ENCODE measurements at places on chromosomes 5 and 9.

DNA sequence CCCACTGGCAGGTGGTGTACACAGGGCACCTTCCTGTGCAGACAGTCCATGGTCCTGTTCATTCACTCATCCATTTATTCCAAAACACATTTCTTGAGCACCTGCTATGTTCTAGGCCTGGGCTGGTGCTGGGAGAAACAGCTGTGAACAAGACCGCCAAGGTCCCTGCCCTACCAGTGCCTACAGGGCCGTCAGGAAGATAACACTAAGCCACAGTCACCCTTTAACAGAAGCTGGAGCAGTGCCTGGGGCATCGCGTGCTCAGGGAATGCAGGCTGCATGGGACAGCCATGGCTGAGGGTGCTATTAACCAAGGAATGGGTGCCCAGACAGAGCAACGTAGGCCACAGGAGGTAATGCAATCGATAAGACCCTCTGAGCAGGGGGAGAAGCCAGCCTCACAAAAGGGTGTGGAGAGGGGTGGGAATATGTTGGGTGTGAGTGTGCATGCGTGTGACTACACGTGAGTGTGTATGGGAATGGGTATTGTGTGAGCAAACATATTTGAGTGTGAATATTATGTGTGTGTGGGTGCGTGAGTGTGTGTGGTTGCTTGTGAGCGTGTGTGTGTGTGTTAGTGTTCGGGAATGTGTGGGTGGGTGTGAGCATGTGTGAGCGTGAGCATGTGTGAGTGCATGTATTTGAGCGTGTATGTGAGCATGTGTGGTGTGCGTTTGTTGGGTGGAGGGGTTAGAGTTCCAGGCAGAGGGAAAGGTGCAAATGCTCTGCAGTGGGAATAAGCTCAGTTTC lies 19.1 kb downstream of the DUSP1 start:
- DNase-seq: no peak

GRCh38 chr5:88092358-88092757 lies 176.3 kb downstream of the TMEM161B start:
- no peak for DNase-seq

GRCh38 chr9:87678650-87679355 lies 47.1 kb upstream of the CTSL start:
- DNase-seq: peak; percentile 33

DNA sequence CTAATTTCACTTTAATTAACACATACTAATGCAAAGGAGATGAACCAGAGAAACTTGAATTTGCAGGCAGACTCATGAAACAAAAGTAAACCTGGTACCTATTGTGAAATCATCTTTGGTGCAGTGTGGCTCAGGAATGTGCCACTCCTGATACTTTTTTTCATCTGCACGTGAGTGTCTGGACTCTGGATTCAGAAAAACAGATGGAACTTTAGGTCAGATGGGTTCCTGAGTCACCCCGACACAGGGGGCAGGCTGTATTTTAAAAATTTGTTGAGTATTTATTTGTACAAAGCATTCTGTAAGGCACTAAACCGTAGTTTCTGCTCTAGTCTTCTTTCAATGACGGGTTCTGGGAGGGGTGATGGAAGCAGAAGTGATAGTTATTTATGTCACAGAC lies 52.2 kb upstream of the TUT7 start:
- DNase-seq: no peak

DNA sequence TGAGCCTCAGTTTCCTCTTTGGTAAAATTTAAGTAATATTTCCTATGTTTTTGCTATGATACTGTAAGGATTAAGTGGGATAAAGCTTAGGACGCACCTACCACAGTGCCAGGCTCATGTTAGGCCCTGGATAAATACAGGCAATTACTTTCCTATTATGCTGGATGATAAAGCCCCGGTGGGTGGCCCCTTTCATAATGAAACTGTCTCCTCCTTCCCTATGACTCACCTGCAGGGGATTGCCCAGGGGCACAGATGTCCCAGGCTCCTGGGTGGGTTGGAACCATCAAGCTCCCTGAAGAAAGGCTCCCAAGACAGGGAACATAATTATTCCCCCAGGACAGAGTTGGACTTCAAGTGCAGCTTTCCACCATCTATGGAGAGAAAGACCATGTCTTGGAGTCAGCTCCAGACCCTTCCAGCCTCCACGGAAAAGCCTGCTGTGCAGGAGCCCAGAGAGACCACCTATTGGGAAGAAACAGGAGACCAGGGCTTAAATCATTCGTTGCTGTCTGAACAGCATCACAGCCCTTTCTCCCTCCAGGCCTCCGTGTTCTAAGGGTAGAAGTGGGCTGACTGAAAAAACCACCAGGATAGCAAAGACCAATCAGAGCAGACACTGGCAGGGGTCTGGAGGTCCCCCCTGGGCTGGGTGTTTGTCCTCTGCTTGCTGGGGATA lies 43.2 kb upstream of the FOXE1 start:
- DNase-seq: no peak

DNA sequence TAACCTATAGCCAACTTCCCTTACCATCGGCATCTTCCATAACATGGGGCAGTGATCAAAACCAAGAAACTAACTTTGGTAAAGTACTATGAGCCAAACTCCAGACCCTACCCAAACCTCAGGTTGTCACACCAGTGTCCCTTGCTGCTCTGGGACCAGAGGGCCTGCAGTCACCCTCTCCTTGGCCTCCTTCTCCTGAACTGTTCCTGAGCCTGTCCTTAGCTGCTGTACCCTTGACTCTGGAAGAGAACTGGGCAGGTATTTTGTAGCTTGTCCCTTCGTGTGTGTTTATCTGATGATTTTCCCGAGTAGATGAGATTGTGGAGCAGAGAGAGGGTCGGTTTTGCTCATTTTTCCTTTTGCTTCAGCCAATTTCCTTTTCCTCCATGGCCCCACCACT lies 240.4 kb downstream of the SYK start:
- DNase-seq: no peak

GRCh38 chr9:133506653-133507038 lies 18.1 kb downstream of the MYMK start:
- DNase-seq: no peak

DNA sequence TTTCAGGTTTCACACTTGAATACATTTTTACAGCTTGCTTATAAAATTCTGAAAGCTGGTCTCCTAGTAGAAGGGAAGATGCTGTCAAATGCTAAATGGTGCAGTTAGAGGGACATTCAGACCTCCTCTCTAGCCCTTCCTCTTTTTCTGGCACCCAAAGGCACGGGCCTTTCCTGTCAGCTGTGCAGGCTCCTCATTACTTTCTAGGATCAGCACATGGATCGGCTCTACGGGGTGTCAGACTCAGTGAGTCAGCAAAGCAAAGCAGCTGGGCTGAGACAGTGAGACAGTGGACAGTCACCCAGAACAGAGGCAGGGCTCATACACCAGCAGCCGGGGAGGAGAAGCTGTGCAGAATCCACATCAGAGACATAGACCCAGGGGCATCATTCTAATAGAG lies 80.0 kb upstream of the TNC start:
- DNase-seq: no peak

DNA sequence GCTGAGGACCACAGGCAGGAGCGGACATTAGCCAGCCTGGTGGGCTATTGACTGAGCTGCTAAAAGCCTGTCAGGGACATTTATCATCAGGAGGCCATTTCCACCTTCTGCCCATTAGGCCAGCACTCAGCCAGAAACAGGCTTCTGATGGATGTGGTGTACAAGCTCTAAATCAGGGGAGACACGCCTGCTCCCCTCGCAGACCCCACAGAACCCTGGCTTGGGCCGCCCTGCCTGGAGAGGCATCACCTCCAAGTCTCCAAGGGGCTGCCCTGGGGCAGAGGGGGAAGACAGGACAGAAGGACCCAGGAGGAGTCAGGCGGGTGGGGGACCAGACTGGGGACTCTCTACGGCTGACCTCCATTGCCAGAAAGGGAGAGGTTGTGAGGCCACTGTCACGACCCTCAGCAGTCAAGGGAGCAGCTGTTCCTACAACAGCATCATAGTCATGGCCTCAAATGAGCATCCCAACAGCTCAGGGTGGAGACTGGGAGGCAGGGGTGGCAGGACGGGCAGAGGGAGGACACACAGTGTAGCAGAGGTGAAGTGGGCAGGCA lies 24.0 kb upstream of the TRIM14 start:
- no peak for DNase-seq

GRCh38 chr9:105245029-105245890 lies 809 bp downstream of the SLC44A1 start:
- DNase-seq: peak; percentile 18

- no peak for DNase-seq
These were observed 17.4 kb downstream of the MGAT1 start for GRCh38 chr5:180785121-180785781.

DNA sequence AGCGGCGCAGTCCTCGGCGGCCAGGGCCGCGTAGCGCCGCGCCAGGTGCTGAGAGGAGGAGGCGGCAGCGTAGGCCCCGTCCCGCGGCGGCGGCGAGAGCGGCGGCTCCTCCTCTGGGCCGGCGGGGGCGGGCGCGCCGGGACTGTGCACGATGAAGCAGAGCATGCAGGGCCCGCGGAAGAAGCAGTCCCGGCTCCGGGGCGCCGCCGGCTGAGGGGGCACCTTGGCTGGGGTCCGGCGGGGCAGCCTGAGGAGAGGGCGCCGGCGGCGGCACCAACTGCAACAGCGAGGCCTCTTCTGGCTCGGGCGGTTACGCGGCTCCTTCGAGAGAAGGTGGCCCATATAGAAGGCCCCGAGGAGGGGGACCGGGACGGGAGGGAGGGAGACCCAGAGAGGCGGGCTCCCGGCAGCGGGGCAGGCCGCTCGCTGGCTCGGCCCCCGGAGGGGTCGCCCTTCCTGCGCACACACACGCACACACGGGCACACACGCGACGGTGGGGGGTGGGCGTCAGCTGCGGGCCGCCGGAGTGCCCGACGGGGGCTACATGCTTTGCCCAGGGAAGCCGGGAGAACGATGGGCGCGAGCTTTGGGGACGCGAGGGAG lies 446 bp downstream of the FBXL17 start:
- DNase-seq: peak; percentile 73

GRCh38 chr5:18220631-18221030 lies 586.4 kb downstream of the TAF11L14 start:
- DNase-seq: no peak

Data from activated CD4-positive, alpha-beta T cell treated with anti-CD3 and anti-CD28 coated beads, Interleukin-2, amount 50 U/mL, for 16 hours (primary cell).